ENCODE measurements at places on chromosomes 5 and 9.

GRCh38 chr9:136082496-136083361, 12.4 kb downstream of the NACC2 start:
- DNase-seq = no peak

- DNase-seq = no peak
Measured at GRCh38 chr9:114492991-114493390, 12.3 kb downstream of the WHRN start.

GRCh38 chr9:60546406-60546805, 367.8 kb upstream of the SPATA31A5 start:
- no peak for DNase-seq

DNA sequence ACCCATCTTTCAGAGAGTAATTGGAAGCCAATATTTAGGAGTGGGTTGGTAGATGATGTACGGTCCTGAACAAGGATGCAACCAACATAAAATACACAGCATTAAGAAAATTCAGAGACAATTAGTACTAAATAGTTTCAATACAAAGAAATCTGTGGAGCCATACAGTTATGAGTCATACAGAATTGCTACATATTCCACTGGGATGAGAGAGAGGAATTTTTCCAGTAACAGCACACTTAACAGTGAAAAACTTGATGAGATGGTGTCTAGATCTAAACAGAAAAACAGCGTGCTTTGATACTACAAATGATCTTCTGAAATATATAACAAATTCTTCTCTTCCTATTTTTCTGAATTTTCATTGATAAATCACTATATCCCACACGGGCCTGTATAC, 1999.3 kb upstream of the CDH9 start:
- no peak for DNase-seq

GRCh38 chr9:129776938-129777768, 24.3 kb upstream of the PTGES start:
- peak; percentile 80 for DNase-seq

DNA sequence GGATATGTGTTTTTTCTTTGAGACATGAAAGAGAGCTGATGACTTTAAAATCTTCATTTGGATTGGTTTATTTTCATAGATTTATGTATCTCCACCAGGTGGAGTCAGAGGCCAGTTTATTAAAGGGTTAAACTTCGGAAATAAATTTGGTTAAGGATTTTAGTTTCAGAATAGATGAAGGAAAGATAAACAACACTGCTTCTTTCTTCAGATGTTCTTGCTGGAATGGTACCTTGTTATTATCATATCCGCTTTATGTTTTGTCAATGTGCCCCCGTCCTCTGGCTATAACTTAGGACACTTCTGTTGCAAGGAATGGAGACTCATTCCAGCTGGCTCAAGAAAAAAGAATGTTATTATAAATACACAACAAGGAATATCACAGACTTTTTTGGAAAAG, 81.2 kb downstream of the ALDH1A1 start:
- DNase-seq = no peak

DNA sequence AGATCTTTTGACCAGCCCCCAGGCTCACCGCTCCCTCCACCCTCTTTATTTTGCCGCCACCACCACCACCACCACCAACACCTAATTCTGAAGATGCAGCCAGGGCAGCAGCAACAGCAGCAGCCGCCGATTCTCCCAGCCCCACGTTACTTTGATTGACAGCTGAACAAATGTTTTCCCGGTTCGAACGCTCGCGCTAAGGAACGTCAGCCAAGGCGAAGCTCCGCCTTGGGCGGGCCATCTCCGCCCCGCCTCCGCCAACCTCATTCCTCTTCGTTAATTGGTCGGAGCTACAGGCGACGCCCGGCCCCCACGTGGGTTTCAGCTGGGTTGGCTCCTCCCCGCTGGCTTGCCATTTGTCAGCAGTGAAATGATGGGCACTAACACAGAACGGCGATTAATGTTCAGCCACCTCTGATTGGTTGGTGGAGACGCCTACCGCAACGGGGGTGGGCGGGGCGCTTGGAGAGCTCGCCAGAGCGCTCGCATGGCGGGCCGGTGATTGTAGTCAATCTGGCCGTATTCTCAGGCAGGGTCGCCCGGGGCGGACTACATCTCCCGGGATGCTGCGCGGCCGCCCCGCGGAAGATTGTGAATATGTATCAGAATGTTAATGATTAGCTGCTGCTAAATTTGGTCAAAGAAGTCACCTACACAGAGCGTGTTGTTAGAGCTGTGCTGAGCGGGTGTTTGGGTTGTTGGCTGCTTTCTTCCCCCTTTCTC, at the start of gene TLE4:
TLE4 (plus strand) TSS at position 657 of the 723 bp plus-strand sequence. CDS start 826 bp downstream, outside the sequence.
- DNase-seq = peak; percentile 99

- no peak for DNase-seq
Measured at GRCh38 chr9:114371973-114372917, 15.5 kb downstream of the AKNA start.

DNA sequence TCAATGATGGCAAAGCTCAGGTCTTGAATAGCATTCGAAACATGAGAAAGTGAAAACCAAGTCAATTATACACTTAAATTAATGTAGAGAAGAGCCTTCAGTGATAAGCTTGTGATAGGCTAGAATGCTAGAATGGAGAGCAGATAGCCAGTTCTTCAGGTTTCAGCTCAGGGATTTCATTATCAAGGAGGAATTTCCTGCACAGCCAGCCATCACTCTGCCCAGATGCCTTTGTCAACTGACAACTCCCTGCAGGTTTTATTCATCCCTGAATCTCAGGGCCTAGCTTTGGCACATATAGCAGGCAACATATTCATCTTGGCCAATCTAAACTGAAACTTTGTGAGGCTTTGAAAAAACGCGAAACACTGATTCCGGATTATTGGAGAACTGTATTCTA, 199.3 kb upstream of the CDH6 start:
- DNase-seq = no peak

DNA sequence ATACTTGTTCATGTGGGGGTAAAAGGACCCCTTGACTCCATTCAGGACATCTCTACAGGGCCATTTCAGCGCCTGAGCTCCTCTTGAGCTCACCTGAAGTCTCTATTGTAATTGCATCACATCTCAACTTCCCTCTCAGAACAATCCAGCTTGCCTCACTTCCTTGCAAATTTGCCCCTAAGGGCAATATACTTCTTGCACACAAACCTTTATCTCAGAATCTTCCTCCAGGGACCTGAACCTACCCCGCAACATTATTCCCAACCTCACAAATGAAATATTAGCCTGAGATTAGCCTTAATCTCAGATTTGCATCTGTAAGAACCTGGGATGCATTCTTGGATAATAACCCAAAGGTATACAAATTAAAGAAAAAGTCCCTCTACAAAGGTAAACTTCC, 159.2 kb downstream of the DRD1 start:
- no peak for DNase-seq

- peak; percentile 11 for DNase-seq
Measured at GRCh38 chr9:35859310-35859989, 10.8 kb downstream of the OR13J1 start.

GRCh38 chr5:56481428-56482357, 248.6 kb upstream of the ANKRD55 start:
- DNase-seq = peak; percentile 27

DNA sequence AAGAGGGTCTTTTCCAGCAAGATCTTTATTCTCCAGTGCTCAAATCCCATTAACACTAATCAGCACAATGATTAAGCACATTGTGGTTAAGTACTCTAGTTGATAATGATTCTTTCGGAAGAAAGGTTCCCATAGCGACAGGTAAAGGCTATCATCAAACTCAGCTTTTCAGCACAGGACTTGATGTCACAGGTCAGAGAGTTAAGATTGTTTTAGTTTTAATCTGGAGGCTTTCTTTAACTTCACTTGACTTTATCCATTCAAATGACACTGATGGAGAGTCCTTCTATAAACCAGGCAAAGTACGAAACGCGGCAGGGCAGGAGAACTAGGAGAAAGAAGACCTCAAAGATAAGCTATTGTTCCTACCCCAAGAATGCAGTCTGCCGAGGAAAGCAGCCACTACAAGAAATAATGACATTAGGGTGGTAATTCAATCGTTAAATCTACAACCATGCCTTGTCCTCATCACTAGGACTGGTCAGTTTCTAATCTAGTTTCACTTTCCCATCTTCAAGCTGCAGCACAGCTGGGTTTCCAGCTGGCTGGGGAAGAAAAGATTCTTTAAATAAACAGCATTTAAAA, 4.6 kb downstream of the NRG2 start:
- DNase-seq = no peak

DNA sequence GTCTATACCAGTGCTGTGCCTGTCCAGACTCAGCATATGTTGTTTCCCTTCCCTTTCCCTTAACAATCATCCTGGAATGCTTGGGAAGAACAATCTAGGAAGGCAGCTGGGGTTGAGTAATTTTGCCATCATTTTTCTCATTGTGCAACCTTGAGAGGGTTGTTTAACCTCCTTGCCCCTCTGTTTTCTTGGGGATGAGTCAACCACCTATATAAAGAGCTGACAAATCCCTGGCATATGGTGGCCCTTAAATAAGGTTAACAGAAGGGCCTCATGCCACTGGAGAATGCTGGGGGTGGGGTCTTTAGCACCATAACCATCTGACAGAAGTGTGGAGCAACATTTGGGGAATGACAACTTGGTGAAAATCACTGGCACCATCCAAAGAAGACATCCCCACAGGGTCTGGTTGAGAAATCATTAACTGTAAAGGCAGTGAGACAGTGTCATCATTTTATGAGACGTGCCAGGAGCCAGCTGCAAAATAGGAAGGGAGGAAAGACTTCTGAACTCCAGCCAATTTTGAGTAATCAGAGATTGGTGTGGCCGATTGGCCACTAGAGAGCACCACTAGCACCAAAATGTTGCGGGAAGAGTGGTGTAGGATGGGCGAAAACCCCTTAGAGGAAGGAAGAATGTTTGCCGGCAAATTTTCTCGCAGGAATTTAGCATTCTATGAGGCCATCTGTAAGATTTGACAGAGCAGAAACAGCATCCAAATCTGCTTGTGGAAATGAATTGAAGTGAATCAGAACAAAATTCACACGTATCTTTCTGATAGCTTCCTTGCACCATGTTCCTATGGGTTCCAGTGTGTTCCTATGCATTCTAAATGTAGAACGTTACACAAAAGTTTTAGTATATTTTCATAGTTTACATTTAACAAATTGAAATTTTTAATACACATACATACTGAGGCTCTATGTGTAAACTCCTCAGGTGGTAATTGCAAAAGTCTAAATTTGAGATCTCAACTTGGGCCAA, 113.8 kb downstream of the MSX2 start:
- DNase-seq = no peak

GRCh38 chr9:13705918-13706317, 426.4 kb upstream of the MPDZ start:
- DNase-seq = no peak

GRCh38 chr5:140690376-140690932, 716 bp downstream of the HARS1 start:
- no peak for DNase-seq

- no peak for DNase-seq
Measured at GRCh38 chr5:111142932-111143331, 50.8 kb downstream of the WDR36 start.

DNA sequence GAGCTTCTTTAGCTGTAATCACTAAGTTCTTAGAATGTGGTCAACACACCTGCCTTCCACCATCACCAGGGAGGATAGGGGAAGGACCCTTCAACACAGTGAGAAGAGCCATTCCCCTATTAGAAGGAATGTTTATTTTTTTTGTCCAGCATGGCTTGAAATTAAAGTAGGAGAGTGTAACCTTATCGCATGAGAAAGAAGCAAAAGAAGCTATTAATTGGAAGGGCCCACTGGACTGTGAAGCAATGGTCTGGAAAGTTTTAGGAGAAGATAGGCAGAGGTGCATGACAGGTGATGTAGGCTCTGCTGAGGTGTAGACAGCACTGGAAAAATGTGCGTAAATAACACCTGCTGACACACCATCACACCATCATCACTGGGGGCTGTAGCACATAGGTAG, 1526.0 kb downstream of the MAT2B start:
- no peak for DNase-seq

GRCh38 chr5:7050986-7051385, 337.8 kb downstream of the TENT4A start:
- no peak for DNase-seq

DNA sequence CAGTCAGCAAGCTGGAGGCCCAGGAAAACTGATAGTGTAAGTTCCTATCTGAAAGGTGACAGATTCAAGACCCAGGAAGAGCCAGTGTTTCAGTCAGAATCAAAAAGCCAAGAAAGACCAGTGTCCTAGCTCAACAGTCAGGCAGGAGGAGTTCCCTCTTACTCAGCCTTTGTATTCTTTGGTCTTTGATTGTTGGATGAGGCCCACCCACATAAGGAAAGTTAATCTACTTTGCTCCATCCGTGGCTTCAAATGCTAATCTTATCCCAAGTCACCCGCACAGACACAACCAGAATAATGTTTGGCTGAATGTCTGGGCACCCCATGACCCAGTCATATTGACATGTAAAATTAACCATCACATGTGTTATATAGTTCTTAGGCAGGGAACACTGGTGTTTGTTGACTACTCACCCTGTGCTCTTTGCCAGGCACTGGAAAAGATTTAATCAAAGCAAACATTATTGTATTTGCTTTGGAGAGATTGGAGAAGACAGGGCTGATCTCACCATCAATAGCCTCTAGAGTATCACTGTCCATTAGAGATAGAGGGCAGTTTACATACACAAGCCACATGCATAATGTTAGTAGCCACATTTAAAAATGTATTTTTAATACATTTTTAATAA, 96.3 kb upstream of the KCNN2 start:
- DNase-seq = no peak

DNA sequence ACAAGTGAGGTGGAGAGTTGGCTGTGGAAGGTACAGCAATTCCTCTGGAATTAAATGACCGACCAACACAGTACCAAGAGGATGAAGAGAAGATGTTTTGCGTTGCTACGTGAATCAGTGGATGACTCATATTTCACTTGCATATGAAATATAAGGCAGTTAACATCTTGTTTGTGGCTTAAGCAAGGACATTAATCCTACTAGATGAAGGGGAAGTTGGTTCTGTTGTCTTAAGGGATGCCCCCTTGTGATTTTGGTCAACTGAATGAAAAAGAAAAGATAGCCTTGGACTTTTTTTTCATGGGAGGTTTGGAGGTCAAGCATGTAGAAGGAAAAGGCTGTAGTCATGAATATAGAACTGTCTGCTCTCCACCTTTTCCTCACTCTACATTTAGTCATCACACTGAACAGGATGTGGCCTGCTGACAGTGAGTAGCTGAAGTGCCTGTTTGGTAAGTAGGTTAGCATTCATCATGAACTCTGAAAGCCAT, 33.9 kb downstream of the VLDLR start:
- DNase-seq = peak; percentile 15

- no peak for DNase-seq
Measured at GRCh38 chr5:58127255-58128220, 332.3 kb downstream of the PLK2 start.
